ENCODE measurements at places on chromosomes 16 and 17.

DNA sequence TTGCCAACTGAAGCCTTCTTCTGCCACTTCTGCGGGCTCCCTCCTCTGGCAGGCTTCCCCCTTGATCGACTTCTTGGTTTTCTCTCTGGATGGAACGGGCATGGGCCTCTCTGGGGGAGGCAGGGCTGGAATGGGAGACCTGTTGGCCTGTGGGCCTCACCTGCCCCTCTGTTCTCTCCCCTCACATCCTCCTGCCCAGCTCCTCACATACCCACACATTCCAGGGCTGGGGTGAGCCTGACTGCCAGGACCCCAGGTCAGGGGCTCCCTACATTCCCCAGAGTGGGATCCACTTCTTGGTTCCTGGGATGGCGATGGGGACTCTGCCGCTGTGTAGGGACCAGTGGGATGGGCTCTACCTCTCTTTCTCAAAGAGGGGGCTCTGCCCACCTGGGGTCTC is 6.5 kb upstream of the LASP1NB start:
- DNase-seq = no peak

DNA sequence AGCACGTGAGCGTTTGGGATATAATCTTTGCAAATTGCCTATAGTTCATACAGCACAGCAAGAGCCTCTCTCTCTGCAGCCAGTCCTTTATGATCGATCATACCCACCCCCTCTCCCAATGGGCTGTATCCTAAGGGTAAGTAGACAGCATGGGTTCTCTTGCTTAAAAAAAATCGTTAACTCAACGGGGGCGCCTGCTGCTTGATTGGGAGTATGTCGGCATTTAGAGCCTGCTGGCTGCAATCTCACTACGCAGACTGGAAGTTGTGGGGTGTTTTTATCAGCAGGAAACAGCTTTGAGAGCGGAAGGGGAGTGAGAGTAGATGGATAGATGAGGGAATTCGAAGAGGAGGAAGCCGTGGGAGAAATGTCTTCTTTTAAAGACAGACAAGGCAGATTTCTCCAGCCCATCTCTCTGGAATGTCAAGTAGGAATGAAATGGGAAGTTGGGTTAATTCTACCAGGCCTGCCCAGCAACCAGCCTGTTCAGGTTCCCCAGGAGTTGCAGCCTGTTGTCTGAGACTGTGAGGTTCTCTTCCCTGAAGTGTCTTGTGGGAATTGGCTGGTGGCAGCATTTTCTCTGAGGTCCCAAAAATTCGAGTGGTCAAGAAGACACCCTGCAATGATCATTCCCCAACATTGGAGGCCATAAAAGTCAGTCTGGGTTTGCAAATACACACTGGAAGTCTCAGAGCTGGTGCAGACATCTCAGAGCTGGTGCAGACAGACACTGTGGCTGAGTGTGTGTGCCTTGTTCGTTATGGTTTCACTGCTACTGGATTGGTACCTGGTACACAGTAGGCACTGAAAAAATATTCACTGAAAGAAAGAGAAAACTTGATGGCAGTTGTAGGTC is 65.6 kb downstream of the PRKCB start:
- DNase-seq = no peak

DNA sequence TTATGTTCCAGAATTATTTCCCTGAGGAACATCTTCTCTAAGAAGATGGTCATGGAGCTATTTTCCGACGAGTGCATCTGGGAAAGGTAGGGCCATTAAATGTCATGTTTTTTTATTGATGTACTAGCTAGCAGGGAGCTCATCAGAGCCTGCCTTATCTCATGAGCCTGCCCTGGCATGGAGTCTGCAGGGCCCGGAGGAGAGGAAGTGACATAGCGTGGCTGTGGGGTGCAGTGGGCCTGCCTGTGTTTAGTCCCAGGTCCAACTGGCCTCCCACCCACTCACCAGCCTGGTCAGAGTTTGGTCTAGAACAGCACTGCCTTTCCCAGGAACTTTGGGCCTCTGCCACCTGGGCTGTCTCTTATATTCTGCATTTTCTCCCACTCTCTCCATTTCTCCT is 389.8 kb downstream of the SNX29 start:
- no peak for DNase-seq

GRCh38 chr16:85798901-85799496 is 345 bp downstream of the EMC8 start:
- DNase-seq = peak; percentile 14

- peak; percentile 26 for DNase-seq
These were observed 36.2 kb downstream of the USP10 start for GRCh38 chr16:84735849-84736586.

DNA sequence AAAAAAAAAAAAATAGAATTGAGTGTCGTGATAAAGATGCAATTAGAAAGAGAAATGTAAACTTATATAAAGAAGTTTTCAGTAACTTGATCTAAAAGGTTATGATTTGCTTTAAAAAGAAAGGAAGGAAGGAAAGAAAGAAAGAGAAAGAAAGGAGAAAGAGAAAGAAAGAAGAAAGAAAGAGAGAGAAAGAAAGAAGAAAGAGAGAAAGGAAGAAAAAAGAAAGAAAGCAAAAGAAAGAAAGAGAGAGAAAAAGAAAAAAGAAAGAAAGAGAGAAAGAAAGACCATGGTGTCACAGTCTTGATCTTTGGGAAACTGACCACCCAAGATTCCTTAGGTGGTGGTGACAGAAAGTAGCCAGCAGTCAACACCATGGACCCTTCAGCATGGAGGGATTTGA is 4.3 kb upstream of the CCL3 start:
- no peak for DNase-seq

GRCh38 chr16:51453251-51453650 is 302.2 kb upstream of the SALL1 start:
- no peak for DNase-seq
